ENCODE measurements at places on chromosomes 7 and 10. TPM values are rescaled to one million over a fixed set of nuclear protein-coding genes. Genes with fewer than 3 reads are reported as not detected.
A peak's percentile ranks its signal among the peaks of the same experiment; 100 is the strongest.

TMEM229A gene
- total RNA-seq: not detected

DNA sequence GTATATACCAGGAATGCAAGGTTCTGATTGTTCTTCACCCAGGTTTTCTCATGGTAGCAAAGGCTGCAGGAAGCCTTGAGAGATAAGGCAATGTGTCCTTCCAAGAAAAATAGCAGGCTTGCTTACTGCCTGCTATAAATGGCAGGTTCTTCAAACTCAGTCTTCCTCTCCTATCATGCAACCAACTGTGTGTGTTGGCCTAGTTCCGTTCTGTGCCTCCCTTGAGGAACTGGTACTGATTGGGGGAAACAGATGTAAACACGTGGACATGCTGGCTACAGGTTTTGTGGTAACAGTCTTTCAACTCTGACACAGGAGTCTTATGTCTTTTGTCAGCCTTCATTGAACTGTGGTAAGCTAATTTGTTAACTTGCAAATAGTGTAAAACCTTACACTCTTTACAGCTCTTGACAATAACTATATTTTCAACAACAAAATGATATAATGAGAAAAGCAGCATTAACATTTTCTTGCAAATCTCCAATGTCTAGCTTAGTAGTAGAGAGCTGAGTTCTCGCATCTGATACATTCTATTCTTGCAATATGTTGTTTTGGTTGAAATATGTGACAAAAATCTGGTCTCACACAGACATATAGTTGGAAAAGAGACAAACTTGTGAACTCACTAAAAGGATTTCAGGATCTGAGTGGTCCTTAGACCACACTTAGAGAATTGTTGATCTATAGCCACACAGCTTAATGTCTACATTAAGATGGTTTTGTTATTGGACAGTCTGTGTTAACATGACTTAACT is 54.7 kb upstream of the LSM8 start:
- no peak for DNase-seq

TMEM225B gene
- 4.5 TPM for total RNA-seq

HYAL4 gene
- total RNA-seq: 0.15 TPM

GRCh38 chr7:363626-364025 is 73.7 kb downstream of the FOXL3 start:
- DNase-seq: no peak

DNA sequence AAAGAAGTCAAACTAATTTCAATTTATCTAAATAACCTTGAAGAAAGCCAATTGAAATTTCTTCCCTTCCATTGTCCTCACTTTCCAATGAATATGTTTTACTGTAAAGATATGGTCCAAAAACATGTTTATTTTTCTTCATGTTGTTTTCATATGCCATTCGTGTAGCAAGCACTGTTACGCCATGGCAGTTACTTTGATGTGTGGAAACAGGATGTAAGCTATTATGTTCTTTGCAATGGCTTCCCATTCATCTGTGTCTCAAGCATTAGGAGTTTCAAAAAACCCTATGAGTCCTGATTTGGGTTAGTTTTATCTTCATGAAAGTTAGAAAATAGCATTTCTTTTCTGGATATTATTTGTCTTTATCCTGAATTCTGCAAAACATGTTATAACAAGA is 31.0 kb downstream of the GPR141 start:
- no peak for DNase-seq

ANKRD1 gene
- total RNA-seq: not detected

- DNase-seq: no peak
Observed at GRCh38 chr7:132351954-132352499, 224.2 kb downstream of the PLXNA4 start.

- no peak for DNase-seq
Observed at GRCh38 chr7:39754326-39755120, 131.2 kb downstream of the RALA start.

GRCh38 chr7:13563257-13563656 is 426.2 kb downstream of the ETV1 start:
- no peak for DNase-seq

OPN4 gene
- total RNA-seq: not detected

PLAC9 gene
- 66.2 TPM for total RNA-seq

GRCh38 chr10:90916392-90917237 is 4.3 kb downstream of the ANKRD1 start:
- DNase-seq: no peak

DNA sequence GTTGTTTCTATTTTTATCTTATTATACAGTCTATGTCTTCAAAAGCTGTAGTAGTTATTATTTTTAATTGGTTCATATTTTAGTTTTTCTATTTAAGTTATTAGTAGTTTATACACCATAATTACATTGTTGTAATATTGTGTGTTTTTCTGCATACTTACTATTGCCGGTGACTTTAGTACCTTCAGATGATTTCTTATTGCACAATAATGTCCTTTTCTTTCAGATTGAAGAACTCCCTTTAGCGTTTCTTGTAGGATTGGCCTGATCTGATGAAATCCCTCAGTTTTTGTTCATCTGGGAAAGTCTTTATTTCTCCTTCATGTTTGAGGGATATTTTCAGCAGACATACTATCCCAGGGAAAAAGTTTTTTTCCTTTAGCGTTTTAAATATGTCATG is 74.3 kb upstream of the CREB5 start:
- DNase-seq: no peak

DNA sequence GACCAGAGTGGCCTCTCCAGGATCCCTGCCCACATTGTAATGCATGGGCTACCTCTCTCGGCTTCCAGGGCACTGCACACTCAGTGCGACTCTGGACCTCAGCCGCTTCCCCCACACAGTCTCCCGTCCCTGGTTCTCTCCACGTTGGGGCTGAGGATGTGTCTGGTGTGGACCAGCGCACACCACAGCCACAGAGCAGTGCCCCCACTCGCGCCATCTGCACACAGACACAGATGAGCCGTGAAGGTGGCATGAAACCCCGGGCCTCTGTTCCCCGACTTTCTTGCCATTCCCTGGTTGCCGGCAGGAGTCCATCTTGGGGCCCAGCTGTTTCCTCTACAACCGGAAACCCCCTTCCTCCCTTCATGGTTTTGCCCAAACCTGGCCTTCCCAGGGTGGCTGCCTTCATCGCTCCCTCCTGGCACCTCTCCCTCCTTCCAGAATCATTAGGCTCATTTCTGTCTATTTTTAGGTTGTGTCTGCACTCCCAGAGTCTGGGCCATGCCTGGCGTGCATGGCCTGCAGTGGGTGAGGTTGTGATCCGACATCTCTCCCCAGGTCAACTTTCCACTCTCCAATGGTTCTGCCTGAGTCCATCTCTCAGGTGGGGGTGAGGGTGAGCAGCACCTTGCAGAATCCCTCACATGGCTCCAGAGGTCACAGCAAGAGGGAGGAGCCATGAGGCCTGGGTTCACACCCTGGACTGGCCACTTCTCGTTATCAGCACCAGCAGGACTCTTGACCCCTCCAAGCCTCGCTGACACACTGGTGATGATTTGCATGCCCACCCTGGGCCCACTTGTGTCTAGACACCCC is 10.1 kb downstream of the RASGEF1A start:
- no peak for DNase-seq

GRID2IP gene
- total RNA-seq: not detected

DNA sequence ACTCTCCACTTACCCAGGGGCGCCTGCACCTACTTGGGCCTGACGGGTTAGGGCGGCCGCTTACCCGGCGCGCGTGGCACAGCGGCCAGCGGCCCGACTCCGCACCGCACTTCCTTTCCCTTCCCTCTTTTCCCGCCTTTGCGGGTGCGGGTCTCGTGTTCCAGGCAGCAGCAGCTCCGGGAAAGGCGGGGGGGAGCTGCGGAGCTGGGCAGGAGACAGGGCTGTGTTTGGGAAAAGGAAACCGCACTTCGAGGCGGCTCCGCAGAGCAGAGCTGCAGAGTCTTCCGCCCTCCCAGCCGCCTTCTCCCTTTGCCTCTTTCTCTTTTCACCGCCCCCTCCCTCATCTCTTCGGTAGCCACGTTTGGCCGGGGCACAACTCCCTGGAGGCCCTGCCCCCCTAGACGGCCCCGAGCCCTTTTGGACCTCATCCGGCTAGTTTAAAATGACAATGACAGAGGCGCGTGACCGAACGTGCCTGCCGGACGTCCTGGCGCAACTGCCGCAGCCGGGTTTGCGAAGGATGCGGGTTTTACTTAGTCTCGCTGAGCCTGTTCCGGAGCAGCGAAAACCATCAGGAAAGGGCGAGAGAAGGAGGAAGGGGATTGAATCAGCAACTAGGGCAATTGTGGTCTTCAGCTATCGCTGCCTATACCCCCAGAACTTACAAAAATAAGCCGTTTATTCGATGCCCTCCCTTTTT is 7.9 kb upstream of the PAX2 start:
- no peak for DNase-seq

DNA sequence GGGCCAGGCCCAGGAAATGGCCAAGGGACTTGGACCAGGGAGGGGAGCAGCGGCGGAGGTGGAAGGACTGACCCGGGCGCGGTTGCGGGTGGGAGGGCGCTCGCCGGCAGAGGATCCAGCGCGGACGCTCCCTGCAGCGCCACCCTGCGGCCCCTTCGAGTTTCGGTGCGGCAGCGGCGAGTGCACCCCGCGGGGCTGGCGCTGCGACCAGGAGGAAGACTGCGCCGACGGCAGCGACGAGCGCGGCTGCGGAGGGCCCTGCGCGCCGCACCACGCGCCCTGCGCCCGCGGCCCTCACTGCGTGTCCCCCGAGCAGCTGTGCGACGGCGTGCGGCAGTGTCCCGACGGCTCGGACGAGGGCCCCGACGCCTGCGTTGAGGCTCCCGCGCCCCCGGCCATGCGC is 16.8 kb upstream of the ZNF467 start:
- peak; percentile 61 for DNase-seq
